Activated naive CD4-positive, alpha-beta T cell (primary cell): ENCODE measurements at places on chromosomes 1 and 21.

GRCh38 chr1:231706934-231707333, 80.3 kb downstream of the DISC1 start:
- DNase-seq, result no peak

- DNase-seq, result no peak
These were observed 198.8 kb downstream of the AMY1C start for GRCh38 chr1:103948526-103948925.

- no peak for DNase-seq
These were observed 87.6 kb upstream of the SELENON start for GRCh38 chr1:25712299-25712970.

DNA sequence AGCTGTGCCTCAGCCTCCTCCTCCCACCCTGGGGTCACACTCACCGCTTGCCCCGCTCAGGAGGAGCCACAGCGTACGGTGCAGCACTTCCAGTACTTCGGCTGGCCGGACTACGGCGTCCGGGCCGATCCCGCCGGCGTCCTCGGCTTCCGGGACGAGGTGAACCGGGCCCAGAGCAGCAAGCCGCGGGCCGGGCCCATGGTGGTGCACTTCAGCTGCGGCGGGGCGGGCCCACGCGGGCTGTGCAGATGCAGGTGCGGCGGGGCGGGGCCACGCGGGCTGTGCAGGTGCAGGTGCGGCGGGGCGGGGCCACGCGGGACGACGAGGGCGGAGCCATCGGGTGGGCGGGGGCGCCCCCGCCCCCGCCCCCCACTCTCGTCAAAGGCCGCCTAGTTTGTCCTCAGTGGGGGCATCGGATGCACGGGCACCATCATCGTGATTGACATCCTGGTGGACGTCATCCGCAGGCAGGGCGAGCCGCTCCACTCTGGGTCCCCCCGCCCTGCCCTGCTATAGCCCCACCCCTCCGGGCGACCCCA, 5.5 kb downstream of the RNF223 start:
- peak; percentile 17 for DNase-seq

GRCh38 chr21:46643379-46644177, 8.1 kb downstream of the PRMT2 start:
- no peak for DNase-seq

- no peak for DNase-seq
These were observed 17.8 kb upstream of the CNR2 start for GRCh38 chr1:23930861-23931490.

DNA sequence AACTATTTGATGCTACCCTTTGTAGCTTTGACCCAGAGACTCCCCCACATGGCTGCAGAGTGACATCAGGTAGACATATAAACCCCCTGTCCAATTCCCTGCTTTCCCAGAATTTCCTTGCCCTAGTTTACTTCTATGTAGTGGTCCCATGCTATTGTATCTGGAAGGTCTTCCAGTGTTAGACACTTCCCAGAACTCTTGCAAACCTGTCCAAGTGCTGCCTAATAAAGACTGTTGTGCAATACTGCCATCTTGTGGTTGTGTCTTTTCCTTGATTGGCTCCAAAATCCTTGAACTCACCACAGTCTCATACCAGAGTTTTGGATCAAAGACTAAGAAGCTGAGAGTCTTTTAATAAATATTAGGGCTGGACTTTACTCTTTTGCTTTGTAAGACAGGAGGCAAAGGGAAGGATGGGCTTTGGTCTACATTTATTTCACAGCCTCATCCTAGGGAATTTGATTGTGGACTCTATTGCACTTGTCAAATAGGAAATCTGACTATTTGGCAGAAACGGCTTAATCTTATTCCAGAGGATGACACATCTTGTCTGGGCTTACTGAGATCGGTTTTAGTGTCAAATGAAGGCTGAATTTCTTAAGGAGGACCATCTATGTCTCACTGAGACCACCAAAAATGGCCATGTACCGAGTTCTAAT, 169.9 kb downstream of the LRRC7 start:
- no peak for DNase-seq

GRCh38 chr1:93588206-93588605, 93.4 kb downstream of the BCAR3 start:
- DNase-seq, result no peak

DNA sequence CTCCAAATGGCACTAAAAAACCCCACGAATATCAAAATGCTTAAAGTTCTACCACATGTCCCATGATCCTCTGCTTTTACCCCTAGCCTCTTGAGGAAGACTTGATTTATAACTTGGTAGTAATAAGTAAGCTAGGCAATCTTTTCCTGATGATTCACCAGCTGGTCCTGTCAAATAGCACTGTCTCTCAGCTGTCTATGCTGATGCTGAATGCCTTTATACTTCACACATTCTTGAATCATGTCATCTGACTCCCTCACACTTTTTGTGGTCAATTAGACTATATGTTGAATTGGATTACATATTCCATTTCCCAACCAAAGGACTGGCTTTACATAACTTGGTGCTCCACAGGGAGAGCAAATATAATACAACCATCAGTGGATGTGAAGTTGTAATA, 16.6 kb downstream of the C21orf91 start:
- no peak for DNase-seq

DNA sequence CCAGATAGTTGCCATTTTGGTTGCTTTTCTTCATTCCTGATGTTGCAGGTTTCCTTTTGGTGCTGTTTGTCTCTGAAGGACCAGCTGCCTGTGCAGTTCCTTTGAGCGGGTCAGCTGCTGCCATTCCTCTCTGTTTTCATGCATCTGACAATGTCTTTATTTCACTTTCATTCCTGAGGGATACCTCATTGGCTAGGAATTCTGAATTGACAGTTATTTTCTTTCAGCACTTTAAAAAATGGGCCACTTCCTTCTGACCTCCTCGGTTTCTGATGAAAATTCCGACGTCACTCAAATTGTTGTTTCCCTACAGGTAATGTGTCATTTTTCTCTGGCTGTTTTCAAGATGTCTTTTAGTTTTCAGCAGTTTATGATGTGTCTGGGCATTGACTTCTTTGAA, 24.8 kb downstream of the CCSAP start:
- DNase-seq, result no peak

- DNase-seq, result no peak
These were observed 57.6 kb downstream of the NENF start for GRCh38 chr1:212490276-212490675.

GRCh38 chr1:18816808-18817207, 42.7 kb downstream of the TAS1R2 start:
- DNase-seq, result no peak
